ENCODE measurements at places on chromosomes 5 and 9. TPM values are rescaled to one million over a fixed set of nuclear protein-coding genes. Genes with fewer than 3 reads are reported as not detected.

DNA sequence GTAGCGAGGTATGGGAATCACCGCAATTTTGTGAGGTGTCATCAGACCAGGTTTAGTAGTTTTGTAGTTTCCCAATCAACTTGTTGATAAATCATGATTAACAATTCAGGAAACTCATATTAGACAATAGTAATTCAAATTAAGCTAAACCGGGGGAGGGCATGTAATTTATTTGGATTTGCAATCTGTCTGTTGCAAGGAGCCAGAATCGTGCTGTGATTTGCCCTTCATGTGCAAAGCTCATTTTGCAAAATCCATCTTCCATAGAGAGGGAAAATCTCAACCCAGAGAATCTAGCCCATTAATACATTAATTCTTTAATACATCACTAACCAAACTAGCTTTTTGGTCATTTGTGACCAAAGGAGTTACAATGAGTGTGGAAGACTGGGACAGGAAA is 164.7 kb upstream of the TRPM3 start:
- H3K27ac ChIP-seq: no peak overlapping the region
- H3K4me1 ChIP-seq: no peaks in the 10 kb centered on the region
- no peaks in the 10 kb centered on the region for H3K36me3 ChIP-seq
- no peaks in the 10 kb centered on the region for H3K27me3 ChIP-seq
- DNase-seq: no peak

- no peak overlapping the region for H3K27ac ChIP-seq
- no peaks in the 10 kb centered on the region for H3K36me3 ChIP-seq
- DNase-seq: no peak
- no peaks in the 10 kb centered on the region for H3K4me1 ChIP-seq
Measured at GRCh38 chr9:71863631-71864030, 47.4 kb downstream of the ABHD17B start.

The TMEM252 gene
- not detected for total RNA-seq

The TMEM174 gene
- not detected for total RNA-seq

GRCh38 chr5:151947931-151948608 is 23.4 kb upstream of the GLRA1 start:
- no peaks in the 10 kb centered on the region for H3K27me3 ChIP-seq
- no peak for DNase-seq
- no peak overlapping the region for H3K27ac ChIP-seq

The FAM193B gene
- total RNA-seq: 55.9 TPM

DNA sequence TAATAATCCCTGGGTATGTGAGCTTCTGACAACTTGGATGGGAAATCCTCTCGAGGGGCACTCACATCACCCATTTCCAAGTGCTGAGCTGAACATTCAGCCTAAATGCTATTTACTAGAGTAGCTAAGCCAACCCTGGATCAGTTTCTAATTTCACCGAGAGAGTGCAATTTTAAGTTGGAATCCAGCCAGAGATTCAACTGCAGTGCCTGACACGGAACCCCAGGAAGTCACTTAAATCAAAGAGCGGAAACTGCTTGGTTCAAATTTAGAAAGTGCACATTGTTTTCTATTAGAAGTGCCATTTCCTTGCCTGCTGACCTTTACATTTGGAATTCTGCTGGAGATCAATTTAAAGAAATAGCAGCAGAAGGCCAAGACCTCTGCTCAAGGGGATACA is 8.8 kb downstream of the SPRY4 start:
- H3K27me3 ChIP-seq: no peaks in the 10 kb centered on the region
- H3K4me3 ChIP-seq: no peak overlapping the region
- no peaks in the 10 kb centered on the region for H3K36me3 ChIP-seq
- no peaks in the 10 kb centered on the region for H3K4me1 ChIP-seq
- DNase-seq: no peak

GRCh38 chr5:57736716-57737115 is 254.1 kb upstream of the ACTBL2 start:
- H3K27me3 ChIP-seq: no peaks in the 10 kb centered on the region
- no peak overlapping the region for H3K4me3 ChIP-seq
- H3K36me3 ChIP-seq: no peaks in the 10 kb centered on the region

DNA sequence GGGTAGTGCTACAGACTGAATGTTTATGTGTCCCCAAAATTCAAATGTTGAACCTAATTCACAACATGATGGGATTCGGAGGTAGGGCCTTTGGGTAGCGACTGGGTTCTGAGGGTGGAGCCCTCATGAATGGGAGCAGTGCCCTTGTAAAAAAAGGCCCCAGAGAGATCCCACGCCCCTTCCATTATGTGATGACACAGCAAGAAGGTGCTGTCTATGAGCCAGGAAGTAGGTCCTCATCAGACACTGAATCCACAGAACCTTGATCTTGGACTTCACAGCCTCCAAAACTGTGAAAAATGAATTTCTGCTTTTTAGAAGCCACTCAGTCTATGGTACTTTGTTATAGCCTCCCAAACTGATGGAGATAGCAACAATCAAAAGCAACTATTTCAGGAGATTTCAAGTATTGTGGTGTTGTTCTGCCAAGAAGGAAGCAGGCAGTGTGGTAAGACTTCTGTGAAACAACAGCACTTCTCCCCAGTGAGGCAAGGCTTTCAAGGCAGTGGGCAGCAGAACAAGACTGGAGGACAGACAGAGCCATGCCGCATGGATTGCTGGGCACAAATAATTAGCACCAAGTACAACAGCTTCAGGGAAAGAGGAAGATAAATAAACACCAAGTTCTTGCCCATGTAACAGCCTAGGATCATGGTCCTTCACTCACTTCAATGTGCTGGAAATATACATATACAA is 76.1 kb downstream of the OR2K2 start:
- no peaks in the 10 kb centered on the region for H3K36me3 ChIP-seq
- H3K4me1 ChIP-seq: no peaks in the 10 kb centered on the region
- H3K27me3 ChIP-seq: no peaks in the 10 kb centered on the region
- DNase-seq: no peak
- no peak overlapping the region for H3K27ac ChIP-seq

DNA sequence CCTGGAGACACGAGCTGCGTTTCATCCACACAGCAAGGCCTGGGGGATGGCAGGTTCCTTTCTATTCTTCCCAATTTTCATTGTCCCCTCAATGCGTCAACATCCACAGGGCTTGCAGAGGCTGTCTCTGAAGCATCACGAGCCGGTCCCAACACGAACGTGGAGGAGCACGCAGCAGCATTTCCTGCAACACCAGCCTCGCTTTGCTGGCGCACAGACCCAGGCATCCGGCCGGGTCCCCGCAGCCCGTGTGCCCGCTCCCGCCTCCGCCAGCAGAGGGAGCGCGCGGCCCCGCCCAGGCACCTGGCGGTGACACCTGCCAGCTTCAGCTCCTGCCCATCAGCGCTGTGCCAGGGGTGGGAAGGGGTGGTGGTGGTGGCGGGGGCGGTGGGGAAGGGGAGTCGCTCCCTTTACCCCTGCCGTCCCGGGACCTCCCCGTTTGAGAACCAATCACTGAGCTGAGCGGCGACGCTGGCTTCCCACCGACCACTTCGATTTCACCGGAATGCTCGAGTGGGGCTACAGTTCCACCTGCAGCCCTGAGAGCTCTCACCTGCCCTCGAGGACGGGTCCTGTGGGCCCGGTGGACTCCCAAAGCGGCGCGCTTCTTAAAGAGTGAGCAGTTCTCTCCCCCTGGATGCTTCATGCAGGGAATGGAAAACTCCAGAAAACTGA is 464.5 kb downstream of the ICE1 start:
- H3K27me3 ChIP-seq: no peaks in the 10 kb centered on the region
- no peak overlapping the region for H3K27ac ChIP-seq
- no peaks in the 10 kb centered on the region for H3K4me1 ChIP-seq
- no peak overlapping the region for H3K4me3 ChIP-seq
- no peaks in the 10 kb centered on the region for H3K36me3 ChIP-seq

DNA sequence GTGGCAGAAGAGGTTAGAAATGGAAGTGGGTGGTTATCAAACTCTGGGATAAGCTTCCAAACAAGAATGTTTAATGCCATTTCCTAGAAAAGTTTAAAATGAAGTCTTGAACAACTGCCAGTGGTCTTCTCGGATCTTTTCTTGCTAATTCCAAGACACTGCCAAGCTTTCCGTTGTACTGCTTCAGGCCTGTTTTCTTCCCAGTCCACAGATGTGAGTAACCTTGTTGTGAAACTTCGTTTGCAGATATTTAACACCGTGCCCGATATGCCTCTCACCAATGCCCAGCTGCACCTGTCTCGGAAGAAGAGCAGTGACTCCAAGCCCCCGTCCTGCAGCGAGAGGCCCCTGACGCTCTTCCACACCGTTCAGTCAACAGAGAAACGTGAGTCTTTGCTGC is 269.8 kb downstream of the NR3C1 start:
- H3K4me1 ChIP-seq: peaks cover 7% of the 10 kb centered on the region
- no peaks in the 10 kb centered on the region for H3K36me3 ChIP-seq
- DNase-seq: no peak
- no peak overlapping the region for H3K27ac ChIP-seq

GRCh38 chr5:124453221-124454051 is 293.0 kb downstream of the ZNF608 start:
- no peak for DNase-seq
- no peak overlapping the region for H3K4me3 ChIP-seq
- no peaks in the 10 kb centered on the region for H3K36me3 ChIP-seq
- no peaks in the 10 kb centered on the region for H3K4me1 ChIP-seq
- H3K27me3 ChIP-seq: no peaks in the 10 kb centered on the region
- no peak overlapping the region for H3K27ac ChIP-seq

- H3K4me3 ChIP-seq: no peak overlapping the region
- no peaks in the 10 kb centered on the region for H3K4me1 ChIP-seq
- no peaks in the 10 kb centered on the region for H3K36me3 ChIP-seq
- no peak overlapping the region for H3K27ac ChIP-seq
- H3K27me3 ChIP-seq: no peaks in the 10 kb centered on the region
- DNase-seq: no peak
Measured at GRCh38 chr5:17267106-17267505, 49.7 kb downstream of the BASP1 start.

GRCh38 chr5:52710972-52711596 is 76.6 kb upstream of the ITGA1 start:
- H3K4me1 ChIP-seq: no peaks in the 10 kb centered on the region
- no peak overlapping the region for H3K4me3 ChIP-seq
- no peak for DNase-seq
- H3K27ac ChIP-seq: no peak overlapping the region

The GPSM1 gene
- total RNA-seq: 36.9 TPM

The TMEM215 gene
- 0.26 TPM for total RNA-seq

DNA sequence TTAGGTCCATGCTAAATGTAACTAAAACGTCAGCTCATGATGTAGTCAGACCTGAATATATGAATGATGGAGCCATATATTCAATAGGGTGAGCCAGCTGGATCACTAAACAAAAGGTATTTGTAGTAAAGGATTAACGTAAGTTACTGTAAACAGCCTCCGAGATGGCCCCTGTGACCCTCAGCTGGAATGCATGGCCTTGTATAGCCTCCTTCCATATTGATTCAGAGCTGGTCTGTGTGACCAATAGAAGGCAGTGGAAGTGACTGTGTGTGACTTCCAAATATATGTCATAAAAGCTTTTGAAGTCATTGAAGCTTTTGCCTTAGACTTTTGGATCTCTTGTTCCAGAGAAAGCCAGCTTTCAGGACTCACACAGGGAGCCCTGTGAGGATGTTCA is 154.4 kb upstream of the CHD1 start:
- H3K4me1 ChIP-seq: no peaks in the 10 kb centered on the region
- H3K27me3 ChIP-seq: no peaks in the 10 kb centered on the region
- no peak overlapping the region for H3K27ac ChIP-seq

DNA sequence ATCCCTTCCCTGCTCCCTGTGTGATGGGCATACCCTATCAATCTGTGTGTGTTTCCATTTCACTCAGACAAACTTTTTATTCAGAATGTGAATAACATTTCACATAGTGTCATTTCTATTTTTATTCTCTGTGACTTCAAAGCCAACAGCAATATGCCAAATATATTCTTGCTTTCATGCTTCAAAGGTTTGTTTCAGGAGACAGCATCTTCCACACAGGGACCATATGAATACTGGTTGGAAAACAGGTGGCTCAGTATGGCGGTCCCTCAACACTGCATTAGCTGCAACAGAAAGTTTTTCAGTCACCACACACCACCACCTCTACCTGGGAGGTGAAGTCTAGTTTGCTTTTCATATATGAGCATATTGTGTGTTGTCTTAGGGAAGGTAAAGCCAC is 111.0 kb upstream of the PTPN3 start:
- H3K27me3 ChIP-seq: no peaks in the 10 kb centered on the region
- no peak overlapping the region for H3K4me3 ChIP-seq

DNA sequence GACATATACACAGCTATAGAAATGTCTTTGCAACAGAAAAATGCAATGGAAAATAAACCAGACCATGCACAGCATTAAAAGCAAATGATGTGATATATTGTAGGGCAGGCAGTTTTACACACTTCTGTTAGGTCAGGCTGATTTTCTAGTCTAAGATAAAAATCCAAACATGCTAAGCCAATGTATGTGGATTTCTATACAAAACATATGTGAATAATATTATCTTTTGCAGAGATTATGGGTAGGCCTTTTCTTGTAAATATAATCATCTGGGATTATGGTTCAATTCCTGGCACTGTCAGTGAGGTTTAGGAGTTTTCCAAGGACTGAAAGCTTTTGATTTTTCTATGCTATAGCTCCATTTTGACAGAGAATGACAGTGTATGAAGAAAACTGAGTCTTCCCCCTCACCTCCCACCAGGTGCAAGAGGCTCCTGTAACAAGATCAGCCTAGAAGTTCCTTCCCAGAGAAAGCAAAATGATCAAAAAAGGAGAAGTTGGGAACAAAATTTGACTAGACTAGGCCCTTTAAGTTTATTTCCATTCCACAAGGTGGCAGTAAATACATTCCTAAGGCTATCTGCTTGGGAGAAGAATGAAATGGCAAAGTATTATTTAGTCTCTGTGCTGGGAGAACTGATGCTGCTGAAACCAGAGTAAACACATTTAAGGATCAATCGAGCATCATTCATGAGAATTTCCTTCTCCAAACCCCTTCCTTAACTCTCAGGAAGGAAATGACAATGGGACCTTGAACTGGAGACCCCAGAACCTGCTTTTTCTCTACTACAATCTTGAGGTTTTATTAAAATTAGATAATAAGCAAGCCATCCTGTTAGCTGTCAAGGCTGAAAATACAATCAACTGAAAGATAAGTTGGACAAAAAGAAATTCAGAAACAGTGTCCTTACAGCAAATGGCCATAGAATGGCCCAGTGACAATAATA is 133.0 kb upstream of the TUT7 start:
- H3K27me3 ChIP-seq: no peaks in the 10 kb centered on the region
- H3K36me3 ChIP-seq: no peaks in the 10 kb centered on the region
- H3K4me1 ChIP-seq: no peaks in the 10 kb centered on the region
- DNase-seq: no peak
- no peak overlapping the region for H3K27ac ChIP-seq
- no peak overlapping the region for H3K4me3 ChIP-seq

GRCh38 chr9:136584401-136584932 is 38.6 kb upstream of the NOTCH1 start:
- H3K27ac ChIP-seq: no peak overlapping the region
- H3K27me3 ChIP-seq: no peaks in the 10 kb centered on the region
- peaks cover 24% of the 10 kb centered on the region for H3K4me1 ChIP-seq
- DNase-seq: no peak
- H3K36me3 ChIP-seq: no peaks in the 10 kb centered on the region

GRCh38 chr5:125538469-125538868 is 792.0 kb upstream of the ZNF608 start:
- no peaks in the 10 kb centered on the region for H3K27me3 ChIP-seq
- no peak overlapping the region for H3K4me3 ChIP-seq
- H3K36me3 ChIP-seq: no peaks in the 10 kb centered on the region
- no peak for DNase-seq
- no peaks in the 10 kb centered on the region for H3K4me1 ChIP-seq
- H3K27ac ChIP-seq: no peak overlapping the region
